ENCODE measurements at places on chromosomes 3 and 15.

- DNase-seq: no peak
These were observed 149.3 kb upstream of the CTDSPL start for GRCh38 chr3:37712421-37712820.

- peak; percentile 81 for DNase-seq
These were observed 1.8 kb upstream of the ZMYND10 start for GRCh38 chr3:50347187-50347813.

DNA sequence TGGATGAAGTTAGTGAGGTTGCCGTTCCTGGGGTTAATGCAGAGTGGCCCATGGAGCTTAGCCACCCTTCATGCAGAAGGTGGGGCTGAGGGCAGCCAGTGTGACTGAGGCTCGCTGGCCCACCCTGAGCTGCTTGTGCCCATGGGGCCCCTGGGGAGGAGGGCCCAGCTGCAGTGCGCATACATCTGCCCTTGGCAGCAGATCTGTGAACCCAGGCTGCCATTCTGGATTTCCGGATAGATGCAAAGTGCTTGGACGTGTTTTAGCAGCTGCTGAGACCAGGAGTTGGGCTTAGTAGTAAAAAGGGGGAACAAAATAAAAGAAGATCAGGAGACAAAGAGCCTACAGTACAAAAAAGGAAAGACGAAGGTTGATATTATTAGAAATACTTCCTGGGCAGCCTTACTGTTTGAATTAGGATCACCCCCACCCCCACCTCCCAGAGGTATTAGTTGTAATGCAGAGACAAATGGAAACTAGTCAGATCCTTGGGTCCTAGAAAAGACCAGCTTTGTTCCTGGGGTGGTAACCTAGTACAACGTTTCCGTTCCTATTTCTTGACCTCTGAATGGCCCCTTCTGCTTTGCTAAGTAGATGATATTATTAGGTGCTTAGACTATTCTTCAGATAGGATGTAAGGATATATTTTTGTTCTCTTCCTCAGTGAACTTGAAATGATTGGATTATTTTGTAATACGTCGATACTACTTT lies 70.2 kb downstream of the IGF1R start:
- no peak for DNase-seq

- DNase-seq: no peak
These were observed 59.7 kb downstream of the PLXNA1 start for GRCh38 chr3:127042634-127043033.

- no peak for DNase-seq
These were observed 414.8 kb downstream of the LPP start for GRCh38 chr3:188568736-188569135.

GRCh38 chr3:65246561-65246960 lies 558.8 kb upstream of the ADAMTS9 start:
- DNase-seq: no peak

DNA sequence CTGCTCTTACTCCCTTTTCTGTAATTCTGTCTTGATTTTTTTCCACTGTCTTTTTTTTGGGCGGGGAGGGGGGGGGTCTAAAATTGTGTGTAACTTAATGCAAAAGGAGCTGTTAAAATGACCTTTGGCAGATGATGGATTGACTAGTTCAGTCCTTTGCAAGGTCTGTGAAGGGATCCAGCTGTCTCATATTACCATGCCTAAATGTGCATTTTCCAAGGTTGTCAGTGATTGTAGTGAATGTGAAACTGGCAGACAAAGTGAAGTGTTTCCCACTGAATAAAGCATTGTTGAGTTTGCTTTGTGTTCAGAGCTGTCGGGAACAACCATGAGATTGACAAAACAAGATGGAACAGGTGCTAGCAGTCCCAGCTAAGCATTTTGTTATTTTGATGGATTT lies 110.1 kb upstream of the SKOR1 start:
- no peak for DNase-seq

DNA sequence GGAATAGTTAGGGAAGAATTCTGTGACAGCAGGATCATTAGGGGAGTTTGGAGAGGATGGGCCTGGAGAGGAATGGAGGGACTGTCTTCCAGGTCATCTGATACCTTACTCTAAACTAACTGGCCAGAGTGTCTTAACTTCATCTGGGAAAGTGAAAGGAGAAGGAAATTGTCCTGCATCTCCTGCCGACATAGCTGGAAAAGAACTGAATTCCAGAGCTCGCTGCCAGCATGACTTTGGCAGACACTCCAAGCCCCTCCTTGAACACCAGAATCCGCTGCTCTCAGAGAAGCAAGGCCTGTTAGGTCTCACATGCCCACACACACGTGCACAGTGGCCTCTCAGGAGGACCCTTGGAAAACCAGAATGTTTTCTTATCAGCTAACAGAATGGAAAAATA lies 10.5 kb downstream of the ABI3BP start:
- no peak for DNase-seq

DNA sequence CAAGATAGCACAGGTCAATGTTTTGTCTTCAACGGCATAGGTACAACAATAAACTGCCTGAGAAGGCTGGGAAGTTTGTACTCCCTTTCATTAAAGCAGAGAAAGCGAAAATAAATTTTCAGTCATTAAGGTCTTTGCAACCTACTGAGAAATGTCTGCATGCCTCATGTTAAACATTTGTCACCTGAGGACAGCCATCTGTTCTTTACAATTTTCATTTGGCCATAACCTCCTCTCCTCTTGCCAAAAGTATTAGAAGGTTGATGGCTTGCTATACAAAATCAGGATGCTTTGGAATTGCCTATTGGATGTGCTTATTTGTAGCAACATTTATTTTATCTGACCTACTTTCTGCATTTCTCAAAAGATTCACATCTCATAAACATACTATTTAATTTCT lies 122.7 kb downstream of the GOLIM4 start:
- DNase-seq: no peak

- peak; percentile 96 for DNase-seq
These were observed at the start of gene MESD for GRCh38 chr15:80989518-80990478. TSS of gene MESD (minus strand) at chr15:80989819. CDS start at chr15:80989791, 28 bp downstream.

- DNase-seq: no peak
These were observed 268.3 kb downstream of the UACA start for GRCh38 chr15:70494852-70495571.

DNA sequence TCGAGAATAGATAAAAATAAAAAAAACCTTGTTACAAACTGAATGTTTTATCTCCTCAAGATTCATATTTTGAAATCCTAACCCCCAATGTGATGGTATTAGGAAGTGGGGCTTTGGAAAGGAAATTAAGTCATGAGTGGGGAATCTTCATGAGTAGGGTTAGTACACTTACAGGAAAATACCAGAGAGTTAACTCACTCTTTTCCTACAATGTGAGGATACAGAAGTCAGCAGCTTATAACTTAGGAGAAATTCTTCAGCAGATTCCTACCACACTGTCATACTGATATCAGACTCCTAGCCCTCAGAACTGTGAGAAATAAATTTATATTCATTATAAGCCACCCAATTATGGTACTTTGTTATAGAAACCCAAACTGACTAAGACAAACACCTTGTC lies 453.1 kb downstream of the GBE1 start:
- no peak for DNase-seq

DNA sequence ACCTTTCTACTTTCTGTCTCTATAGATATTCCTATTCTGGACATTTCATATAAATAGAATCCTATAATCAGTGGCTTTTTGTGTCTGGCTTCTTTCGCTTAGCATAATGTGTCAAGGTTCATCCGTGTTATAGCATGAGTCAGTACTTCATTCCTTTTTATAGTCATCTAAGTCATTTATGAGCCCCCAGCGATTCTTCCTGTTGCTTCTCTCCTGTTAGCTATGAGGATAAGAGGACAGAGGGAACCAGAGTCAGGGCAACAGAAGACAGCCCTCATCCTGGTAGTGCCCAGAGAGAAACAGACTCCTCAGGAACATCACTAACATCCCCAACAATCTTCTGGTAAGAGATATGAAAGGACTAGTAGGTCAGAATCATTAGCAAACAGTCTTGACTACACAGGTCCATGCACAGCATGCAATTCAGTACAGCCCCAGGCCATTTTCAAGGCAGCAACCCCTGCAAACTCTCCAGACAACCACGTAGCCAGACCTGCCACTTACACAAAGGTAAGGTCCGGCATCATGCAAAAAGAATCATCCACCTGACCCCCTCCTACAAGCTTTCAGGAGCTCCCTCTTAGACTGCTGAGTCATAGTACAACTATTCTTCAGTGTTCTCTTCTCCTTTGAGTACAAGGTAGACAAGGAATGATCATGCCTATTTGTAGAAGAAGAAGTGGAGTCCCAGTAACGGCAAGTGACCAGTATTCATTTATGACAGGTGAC lies 91.5 kb downstream of the MYLK start:
- DNase-seq: no peak

- DNase-seq: no peak
These were observed 6.4 kb downstream of the TLR9 start for GRCh38 chr3:52218937-52219650.

Data from NB4 (cell line).